ENCODE measurements at places on chromosomes 4 and X.
A peak's percentile ranks its signal among the peaks of the same experiment; 100 is the strongest.

DNA sequence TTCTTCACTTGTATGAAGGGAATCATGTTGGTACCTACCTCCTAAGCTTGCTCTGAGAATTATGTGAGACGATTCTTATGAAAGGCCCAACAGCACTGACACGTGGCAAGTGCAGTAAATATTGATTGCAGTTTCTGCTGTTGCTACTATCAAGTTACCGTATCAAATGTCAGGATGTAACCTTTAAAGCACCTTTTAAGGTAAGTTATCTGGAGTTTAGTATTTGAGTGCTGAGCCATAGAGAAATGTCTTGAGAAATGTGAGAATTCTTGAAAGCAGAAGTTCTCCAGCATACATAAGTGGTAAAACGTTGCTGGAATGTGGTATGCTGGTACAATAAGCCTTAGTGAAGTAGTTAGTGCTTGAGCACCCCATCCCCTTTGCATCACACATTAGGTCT is 90.4 kb downstream of the PHOX2B start:
- DNase-seq = no peak

- no peak for DNase-seq
These were observed 48.0 kb downstream of the RAPGEF2 start for GRCh38 chr4:159150821-159151390.

GRCh38 chrX:19866626-19867410 is 20.6 kb downstream of the SH3KBP1 start:
- no peak for DNase-seq

DNA sequence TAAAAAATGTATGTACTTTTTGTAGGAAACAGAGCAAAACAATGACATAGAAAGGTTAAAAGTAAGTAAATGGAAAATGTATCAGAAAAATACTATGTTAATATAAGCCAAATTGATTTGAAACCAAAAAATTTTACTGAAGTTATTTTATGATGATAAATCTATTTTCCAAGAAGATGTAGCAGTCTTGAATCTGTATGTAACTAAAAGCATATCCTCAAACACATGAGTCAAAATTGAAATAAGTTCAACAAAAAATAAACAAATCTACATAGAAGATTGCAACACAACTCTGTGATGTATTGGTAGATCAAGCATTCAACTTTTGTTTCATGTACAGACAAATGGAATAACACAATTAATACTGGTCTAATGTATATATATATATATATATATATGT is 450.0 kb downstream of the SPRY1 start:
- no peak for DNase-seq

DNA sequence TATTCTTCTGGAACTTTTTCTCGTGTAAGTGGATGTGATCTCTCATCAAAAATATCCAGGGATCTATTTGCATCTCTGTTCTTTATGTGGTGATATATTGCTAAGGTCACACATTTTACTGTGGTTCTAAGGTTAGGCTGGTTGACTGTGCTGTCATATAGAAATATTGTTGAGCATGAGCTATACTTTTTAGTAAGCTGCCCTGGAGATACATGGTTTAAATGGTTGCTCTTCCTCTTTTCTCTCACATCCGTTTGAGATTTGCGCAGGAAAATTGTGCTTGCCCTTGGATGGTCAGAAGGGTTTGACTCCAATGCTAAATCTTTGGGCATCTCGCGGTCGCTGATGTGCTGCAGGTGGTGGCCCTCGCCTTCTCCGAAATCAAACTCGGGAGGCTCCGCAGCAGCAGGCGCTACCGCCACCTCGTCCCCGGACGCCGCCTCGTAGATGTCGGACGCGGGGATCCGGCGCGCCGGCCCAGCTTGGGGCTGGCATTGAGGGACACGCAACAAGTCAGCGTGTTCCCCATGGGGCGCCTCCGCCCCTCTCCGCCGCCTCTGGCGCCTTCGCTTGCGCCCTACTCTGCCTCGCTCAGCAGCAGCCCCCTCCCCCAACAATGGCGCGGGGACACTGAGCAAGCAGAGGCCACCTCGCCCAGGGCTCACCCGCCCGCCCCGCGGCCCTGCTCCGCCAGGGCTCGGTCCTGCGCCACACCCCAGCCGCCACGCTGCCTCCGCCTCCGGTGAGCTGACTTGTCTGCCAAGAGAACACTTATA is 154.5 kb downstream of the MSN start:
- DNase-seq = no peak

GRCh38 chrX:129759576-129760061 is 20.1 kb upstream of the SASH3 start:
- peak; percentile 68 for DNase-seq

DNA sequence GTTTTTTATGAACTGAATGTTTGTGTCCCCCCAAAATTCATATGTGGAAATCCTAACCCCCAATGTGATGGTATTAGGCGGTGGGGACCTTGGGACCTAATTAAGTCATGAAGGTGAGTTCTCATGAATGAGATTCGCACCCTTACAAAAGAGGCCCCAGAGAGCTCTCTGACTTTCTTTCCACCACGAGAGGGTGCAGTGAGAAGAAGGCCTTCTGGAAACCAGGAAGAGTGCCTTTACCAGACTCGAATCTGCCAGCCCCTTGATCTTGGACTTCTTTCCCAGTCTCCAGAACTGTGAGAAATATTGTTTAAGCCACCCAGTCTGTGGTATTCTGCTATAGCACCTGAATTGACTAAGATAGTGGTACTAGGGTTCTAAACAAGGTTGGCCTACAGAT is 40.8 kb downstream of the STK26 start:
- DNase-seq = no peak

- no peak for DNase-seq
These were observed 9.4 kb downstream of the NUDT6 start for GRCh38 chr4:122912810-122913575.

- no peak for DNase-seq
These were observed 135.1 kb downstream of the REPS2 start for GRCh38 chrX:17081511-17081910.

DNA sequence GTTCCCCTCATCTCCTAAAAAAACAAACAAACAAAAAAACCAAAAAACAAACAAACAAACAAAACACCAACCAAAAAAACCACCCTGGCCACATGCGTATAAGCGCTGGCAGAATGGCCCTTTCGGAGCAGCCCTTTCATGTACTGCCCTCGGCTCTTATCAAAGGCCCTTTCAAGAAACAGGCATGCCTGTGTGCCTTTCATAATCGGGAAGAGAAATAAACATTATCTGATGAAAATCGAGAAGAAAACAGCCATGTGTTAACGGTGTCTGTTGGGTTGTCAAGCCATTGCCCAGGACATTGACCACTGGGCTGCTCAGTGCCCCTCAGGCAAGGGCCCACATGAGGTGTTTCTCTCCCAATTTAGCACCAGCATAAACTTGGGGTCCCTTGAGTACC is 68.3 kb downstream of the PJA1 start:
- no peak for DNase-seq

- no peak for DNase-seq
These were observed at the start of gene VGLL1 for GRCh38 chrX:136531951-136532350. Gene VGLL1, plus strand, starts transcription at chrX:136532215. Its CDS starts 3,806 bp downstream, at chrX:136536021.

DNA sequence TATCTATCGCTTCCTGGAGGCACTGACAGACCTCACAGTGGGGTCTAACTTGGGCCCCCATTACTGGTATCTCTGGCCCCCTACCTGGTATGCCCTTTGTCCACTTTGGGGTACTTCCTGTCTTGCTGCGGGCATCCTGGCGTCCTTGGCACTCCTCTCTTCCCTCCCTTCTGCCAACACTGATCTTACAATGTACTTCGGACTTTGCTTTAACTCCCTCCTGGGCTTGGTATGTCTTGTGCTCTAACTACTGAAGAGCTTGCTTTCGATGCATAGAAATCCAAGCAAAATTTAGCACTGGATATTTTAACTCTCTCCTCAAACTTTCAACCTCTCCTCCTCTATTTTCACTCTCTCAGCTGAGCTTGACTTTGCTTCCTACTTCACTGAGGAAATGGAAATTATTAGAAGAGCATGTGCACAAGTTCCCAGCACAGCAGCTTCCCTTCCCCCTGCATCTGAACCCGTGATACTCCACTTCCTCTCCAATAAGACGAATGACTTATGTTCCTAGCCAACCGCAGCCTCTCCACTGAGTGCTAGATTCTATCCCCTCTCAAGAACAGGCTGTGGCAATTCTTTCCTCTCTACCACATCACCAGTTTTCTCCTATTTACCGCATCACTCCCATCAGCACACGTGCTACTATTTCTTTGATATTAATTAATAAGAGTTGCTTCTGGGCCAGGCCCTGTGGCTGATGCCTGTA is 52.9 kb downstream of the SUPT20HL2 start:
- peak; percentile 46 for DNase-seq

GRCh38 chr4:10108391-10108790 is 8.2 kb downstream of the WDR1 start:
- no peak for DNase-seq

DNA sequence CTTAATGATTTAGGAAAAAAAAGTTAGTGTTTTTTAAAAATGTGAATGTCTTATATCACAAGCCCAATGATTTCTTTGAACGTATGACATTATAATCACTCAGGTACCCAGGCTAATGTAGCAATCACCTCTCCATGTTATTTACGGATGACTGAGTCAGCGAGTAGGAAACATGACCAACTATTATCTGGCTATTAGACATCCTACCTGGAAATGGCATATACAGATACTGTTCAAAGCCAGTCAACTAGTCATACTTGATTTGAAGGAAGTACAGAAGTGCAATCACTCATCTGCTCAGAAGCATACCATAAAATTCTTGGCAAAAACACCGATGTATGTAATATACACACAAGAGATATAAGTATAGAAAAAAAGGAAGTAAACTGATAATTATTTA is 732.5 kb downstream of the ARAP2 start:
- no peak for DNase-seq

- DNase-seq = no peak
These were observed 124.7 kb upstream of the TLL1 start for GRCh38 chr4:165748321-165748720.

DNA sequence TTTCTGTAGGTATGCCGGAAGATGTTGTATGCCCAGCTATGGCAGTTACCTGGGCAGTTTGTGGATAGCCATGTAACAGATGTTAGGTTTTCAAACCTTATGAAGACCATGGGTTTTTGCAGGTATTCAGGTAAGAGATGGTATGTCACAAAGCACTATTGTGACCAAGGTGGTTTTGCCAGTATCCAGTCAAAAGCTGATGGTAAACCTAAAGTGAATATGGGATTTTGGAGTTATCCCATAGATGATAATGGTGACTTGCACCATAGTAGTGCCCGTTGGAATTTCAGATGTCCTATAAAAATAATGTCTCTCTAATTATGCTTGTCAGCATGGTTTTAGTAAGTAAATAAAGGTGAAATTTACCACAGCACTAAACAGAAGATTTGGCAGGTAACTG is at the start of gene ATXN3L:
ATXN3L (minus strand) TSS at position 101 of the 400 bp plus-strand sequence. CDS start 119 bp downstream, outside the sequence.
- DNase-seq = no peak

DNA sequence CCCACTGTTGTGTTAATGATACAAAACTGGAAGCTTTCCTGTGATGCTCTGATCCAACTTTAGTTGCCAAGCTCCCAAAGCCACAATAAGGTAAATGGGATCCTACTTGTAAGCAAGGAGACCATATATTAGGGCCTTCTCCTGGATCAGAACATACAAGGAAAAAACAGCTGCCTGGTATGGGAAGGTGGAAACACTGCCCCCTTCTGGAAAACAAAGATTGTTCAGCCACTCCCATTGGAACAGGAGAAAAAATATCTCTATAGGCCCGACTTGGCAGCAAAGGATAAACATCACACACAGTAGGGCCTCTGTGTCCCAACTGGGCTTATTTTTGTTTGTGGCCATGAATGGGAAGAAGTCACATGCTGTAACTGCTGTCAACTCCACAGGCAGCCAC is 166.5 kb downstream of the TBX22 start:
- no peak for DNase-seq

All from EL (cell line).